GM23248 (cell line): ENCODE measurements at places on chromosomes 16 and 17.

GRCh38 chr17:50468304-50469207, at the start of gene CHAD:
TSS of gene CHAD (minus strand) at chr17:50468880. CDS start at chr17:50468813, 67 bp downstream.
- DNase-seq: peak; percentile 59

- DNase-seq: peak; percentile 47
These were observed 1.3 kb downstream of the PFN1 start for GRCh38 chr17:4947010-4947410.

DNA sequence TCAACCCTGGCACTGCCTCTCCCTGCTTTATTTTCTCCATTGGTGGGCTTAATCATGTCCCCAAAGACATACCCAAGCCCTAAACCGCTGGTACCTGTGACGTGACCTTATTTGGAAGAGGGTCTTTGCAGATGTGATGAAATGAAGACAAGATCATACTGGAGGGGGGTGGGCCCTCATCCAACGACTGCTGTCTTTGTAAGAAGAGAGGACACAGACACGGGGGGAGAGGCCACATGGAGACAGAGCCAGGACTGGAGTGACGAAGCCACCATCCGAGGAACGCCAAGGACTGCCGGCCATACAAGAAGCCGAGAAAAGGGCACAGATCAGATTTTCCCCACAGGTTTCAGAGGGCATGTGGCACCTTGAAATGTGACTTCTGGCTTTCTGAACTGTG, 62.5 kb downstream of the C16orf95 start:
- no peak for DNase-seq

DNA sequence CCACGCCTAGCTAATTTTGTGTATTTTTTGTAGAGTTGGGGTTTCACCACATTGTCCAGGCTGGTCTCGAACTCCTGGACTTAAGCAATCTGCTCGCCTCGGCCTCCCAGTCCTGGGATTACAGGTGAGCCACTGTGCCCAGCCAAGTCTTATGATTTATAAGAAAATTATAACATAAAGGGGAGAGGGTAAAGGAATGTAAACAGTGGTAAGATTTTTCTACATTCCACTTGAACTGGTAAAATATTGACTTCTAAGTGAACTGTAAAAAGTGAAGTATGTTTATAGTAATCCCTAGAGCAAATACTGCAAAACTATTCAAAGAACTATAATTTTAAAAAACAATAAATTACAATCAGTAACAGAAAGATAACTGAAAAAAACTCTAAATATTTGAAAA, 33.5 kb downstream of the C16orf87 start:
- DNase-seq: no peak

DNA sequence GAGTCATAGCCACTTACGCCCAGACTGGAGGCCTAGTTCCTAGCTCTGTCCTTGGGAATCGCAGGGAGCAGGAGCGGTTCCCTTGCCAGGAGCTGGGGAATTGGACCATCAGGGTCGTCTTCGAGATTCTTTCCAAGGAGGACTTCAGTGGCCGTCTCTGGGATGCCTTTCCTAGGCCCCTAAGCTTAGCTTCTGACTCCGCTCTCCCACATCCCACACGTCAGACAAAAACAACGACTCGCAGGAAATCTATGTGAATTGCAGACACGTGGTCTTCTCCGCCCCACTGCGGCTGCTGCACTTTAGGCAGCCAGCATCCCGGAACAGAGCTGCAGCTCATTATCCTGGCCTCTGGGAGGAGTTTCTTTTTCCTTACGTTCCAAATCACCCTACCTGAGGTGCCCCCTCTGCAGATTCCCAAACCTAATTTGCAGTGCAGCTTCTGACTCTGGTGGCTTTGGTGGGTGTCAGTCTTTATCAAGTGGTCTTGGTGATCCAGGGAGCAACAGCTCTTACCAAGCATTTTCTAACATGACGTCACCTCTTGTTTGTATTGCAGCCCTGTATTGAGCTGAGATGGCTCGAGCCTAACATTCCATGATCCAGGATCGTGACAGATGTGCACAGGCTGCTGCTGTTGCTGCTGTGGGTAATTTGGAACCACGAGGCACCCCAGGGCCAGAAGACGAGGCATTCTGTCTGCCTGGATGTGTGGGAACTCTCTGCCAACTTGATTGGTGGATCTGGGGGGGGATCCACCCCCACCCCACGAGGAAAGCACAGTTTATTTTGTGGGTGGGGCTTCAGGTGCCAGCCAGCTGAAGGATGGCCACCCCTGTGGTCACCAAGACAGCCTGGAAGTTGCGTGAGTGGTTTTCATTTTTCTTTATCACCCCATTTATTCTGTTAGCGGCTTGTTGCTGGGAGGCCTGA, 1.1 kb downstream of the KATNB1 start:
- peak; percentile 93 for DNase-seq

GRCh38 chr17:73934696-73935095, 268.8 kb upstream of the RPL38 start:
- DNase-seq: no peak
